HFFc6 (cell line): ENCODE measurements at places on chromosomes 4 and X. TPM values are rescaled to one million over a fixed set of nuclear protein-coding genes. Genes with fewer than 3 reads are reported as not detected.

The CHRNA9 gene
- not detected in 2 replicates for total RNA-seq

The F8 gene
- total RNA-seq = 0.99 to 1.6 TPM (median 1.4 TPM) in 3 replicates

The GLUD2 gene
- 0.30 to 0.40 TPM (median 0.31 TPM) in 3 replicates for total RNA-seq

- DNase-seq = no peak
Measured at GRCh38 chr4:15720851-15721250, 18.0 kb downstream of the BST1 start.

GRCh38 chr4:53450773-53451172, 73.3 kb downstream of the FIP1L1 start:
- DNase-seq = peak; percentile 11

DNA sequence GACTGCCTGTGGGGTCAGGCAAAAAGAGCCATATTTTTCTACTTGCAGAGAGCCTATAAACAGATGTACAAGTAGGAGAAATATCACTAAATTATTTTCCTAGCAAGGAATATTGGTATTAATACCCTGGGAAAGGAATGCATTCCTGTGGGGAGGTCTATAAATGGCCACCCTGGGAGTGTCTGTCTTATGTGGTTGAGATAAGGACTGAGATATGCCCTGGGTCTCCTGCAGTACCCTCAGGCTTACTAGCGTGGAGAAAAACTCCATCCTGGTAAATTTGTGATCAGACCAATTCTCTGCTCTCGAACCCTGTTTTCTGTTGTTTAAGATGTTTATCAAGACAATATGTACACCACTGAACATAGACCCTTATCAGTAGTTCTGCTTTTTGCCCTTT, 35.4 kb downstream of the C4orf33 start:
- no peak for DNase-seq

DNA sequence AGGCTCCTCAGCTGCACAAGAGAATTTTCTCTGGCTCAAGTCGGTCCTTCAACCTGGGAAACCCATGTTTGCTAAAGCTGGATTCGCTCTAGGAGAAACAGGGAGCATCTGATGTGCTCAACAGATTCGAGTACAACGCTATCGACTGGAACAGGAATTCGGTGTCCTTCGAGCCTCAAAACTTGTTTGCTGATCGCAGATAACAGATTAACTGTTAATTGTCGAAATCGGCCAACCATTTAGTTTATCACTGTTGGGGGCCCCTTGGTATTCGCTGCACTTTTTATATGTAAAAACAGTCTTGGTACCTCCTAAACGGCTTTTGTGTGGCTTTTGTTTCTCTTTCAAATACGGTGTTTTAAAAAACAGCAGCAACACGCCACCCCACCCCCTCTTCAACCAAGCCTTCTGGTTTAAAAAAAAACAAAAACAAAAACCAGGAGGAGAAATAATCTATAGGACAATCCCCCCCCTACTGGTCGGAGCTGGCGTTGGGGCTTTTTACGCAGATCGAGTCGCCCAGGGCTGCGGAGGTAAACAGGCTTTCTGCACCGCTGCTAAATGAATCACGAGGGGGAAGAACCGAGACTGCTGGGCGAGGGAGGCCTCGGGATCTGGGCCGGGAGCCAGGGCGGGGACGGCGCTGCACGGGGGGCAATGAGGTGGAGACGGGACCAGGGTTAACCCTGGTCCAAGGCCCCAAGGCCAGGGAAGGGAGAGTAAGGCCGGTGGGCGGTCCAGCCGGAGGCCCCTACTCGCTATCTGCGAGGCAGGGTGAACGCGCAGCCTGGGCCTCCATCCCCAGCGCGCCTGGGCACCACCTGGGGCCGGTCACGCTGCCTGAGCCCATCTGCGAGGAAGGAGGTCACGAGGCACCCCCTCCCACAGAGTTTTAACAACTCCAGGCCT, 71.7 kb upstream of the BCOR start:
- DNase-seq = no peak

GRCh38 chr4:168881781-168882420, 128.2 kb downstream of the CBR4 start:
- no peak for DNase-seq

- DNase-seq = no peak
Measured at GRCh38 chr4:3287271-3287971, 5.4 kb upstream of the RGS12 start.

GRCh38 chr4:140448830-140449229, 21.4 kb upstream of the CLGN start:
- no peak for DNase-seq

- no peak for DNase-seq
Measured at GRCh38 chr4:147862043-147862692, 130.3 kb downstream of the ARHGAP10 start.
